ENCODE measurements at places on chromosomes 5 and 9. TPM values are rescaled to one million over a fixed set of nuclear protein-coding genes. Genes with fewer than 3 reads are reported as not detected.

GRCh38 chr9:5643005-5643624 is 14.2 kb downstream of the RIC1 start:
- DNase-seq, result no peak

GRCh38 chr5:149422366-149423048 is 43.4 kb upstream of the IL17B start:
- no peak for DNase-seq

GRCh38 chr5:149014571-149015031 is 48.3 kb downstream of the SH3TC2 start:
- no peak for DNase-seq

DNA sequence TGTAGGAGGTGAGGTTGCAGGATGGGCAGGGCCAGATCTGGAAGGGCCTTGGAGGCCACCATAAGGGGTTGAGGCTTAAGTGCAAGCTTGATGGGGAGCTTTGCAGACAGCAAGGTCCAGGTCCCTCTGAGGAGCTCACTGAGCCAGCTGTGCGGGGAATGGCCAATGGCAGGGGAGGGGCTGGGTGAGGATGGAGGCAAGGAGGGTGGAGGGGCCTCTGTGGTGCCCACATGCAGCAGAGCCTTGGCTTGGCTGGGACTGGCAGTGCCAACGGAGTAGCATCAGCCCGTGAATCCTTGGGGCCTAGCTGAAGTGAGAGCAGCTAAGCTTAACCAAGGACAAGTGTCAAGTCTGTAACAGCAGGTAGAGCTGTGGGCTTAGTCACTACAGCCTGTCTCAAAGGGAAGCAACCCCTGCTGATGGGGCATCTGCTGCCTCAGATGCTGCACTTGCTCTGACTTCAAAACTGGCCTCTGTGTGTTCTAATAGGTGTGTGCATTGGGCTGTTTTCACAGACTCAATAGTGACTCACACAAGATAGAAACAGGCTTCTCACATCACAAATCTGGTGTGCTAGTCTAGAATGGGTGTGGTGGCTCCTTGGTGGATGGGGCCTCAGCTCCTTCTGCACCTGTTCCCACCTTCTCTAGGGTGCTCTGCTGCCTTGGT is 16.3 kb downstream of the GALNT12 start:
- DNase-seq, result no peak

- DNase-seq, result no peak
Observed at GRCh38 chr5:110112348-110112747, 422.6 kb downstream of the MAN2A1 start.

DNA sequence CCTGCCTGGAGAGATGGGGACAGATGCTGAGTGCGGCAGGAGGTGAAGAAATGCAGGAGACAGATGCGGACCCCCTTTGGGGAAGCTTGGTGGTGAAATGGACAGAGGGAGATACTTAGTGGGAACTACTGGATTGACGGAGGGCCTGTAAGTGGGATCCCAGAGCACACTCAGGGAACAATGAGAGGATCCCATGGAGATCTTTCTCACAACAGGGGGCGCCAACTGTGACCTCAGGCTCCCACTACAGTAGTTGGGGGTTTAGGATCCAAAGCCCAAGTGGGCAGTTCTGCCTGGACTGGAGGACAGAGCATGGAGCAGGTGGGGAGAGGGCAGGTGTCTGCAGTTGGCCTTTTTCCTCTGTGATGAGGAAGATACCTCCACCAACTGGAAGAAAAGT is 3.4 kb downstream of the DPM2 start:
- no peak for DNase-seq

- DNase-seq, result no peak
Observed at GRCh38 chr5:29382780-29383179, 1810.7 kb upstream of the CDH6 start.

GRCh38 chr5:102625928-102626327 is 127.1 kb upstream of the SLCO6A1 start:
- no peak for DNase-seq

GRCh38 chr5:36079200-36079781 is 12.6 kb upstream of the UGT3A2 start:
- no peak for DNase-seq

DNA sequence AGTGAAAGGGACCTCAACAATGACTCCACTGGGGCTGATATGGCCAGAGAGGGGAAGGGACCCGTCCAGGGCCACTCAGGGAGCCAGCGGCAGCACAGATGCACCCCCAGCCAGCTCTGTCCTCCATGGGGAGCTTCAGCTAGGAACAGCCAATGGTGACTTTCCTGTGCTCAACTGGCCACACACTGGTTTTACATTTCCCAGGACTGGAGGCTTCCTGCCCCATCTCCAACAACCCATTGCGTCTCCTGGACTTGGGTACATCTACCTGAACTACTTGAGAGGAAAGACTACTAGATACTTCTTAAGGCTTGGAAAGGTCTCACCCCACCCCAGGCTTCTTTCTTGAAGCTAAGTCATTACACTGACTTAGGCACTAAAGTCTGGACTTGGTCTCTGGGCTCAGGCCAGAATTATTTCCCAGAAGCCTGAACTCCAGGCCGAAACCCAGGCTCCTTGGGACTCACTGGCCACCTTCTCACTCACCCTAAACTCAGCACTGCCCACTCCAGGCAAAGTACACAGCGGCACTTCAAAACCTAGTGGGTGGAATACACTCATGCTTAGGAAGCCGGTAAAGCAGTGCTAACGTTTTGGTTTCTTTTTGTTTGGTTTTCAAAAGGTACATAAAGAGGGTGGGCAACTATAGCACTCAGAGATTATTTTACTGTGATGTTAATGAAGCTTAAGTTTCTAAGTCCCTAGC is 1.5 kb downstream of the IGFBPL1 start:
- DNase-seq, result no peak

The TLX3 gene
- not detected for total RNA-seq

The HSD17B3 gene
- 1.1 TPM for total RNA-seq

The TICAM2 gene
- 0.39 TPM for total RNA-seq

The CCDC112 gene
- total RNA-seq, result 3.7 TPM

Data from lower leg skin (tissue), 4 donors.